ENCODE measurements at places on chromosomes 5 and 9.

DNA sequence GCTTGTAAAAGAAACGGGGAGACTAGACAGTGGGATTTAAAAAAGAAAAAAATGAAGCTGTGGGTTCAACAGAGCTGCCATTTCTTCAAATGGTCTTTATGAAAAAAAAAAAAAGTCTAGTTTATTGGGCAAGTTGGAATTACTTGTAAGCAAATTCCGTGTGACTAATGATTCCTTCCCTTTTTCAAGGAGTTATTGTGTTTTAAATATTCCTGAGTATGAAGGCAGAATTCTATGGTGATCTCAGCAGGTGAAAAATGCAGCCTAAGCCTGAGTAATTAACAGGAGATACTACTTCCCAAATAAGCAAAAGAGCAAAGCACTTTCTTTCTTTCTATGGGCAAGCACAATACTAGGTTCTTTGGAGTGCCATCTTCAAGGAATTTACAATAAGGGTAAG is 481.9 kb downstream of the ZNF608 start:
- DNase-seq: no peak

GRCh38 chr9:121658166-121658565 is 6.7 kb downstream of the DAB2IP start:
- DNase-seq: no peak

GRCh38 chr5:88741964-88742363 is 141.0 kb downstream of the MEF2C start:
- DNase-seq: no peak

- no peak for DNase-seq
Measured at GRCh38 chr9:131500939-131501541, 1.7 kb upstream of the POMT1 start.

DNA sequence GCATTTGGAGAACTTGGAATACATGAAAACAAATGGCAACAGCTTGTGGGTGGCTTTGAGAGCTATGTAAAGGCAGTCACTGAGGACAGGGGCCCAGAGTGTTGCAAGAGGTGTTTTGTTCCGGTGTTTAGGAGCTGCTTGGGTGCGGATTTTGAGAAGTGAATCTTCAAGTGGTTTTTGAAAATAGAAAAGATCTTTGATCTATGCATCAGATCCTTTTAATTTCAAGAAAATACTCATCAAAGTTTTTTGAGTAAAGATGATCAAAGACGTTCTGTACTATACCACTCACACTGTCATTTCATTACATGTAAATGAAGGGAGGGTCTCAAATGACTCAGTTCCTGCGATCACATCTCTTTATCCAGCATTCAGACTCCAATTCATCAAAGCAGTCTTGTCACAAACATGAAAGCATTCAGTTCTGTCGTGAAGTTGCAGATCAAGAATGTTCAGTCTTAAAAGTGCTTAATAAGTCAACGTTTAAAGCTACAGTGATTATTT is 112.5 kb downstream of the WDR41 start:
- no peak for DNase-seq

DNA sequence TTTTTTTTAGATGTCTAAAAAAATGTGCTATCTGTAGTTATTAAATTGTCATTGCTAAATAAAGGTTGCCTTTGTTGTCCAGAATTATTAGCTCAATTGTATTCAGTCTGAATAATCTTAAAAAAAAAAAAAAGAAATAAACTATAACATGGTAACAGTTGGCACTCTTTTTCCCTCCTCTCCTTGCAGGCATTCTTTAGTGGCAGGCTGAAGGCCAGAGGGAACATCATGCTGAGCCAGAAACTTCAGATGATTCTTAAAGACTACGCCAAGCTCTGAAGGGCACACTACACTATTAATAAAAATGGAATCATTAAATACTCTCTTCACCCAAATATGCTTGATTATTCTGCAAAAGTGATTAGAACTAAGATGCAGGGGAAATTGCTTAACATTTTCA is 87.6 kb upstream of the FAM170A start:
- DNase-seq: no peak

DNA sequence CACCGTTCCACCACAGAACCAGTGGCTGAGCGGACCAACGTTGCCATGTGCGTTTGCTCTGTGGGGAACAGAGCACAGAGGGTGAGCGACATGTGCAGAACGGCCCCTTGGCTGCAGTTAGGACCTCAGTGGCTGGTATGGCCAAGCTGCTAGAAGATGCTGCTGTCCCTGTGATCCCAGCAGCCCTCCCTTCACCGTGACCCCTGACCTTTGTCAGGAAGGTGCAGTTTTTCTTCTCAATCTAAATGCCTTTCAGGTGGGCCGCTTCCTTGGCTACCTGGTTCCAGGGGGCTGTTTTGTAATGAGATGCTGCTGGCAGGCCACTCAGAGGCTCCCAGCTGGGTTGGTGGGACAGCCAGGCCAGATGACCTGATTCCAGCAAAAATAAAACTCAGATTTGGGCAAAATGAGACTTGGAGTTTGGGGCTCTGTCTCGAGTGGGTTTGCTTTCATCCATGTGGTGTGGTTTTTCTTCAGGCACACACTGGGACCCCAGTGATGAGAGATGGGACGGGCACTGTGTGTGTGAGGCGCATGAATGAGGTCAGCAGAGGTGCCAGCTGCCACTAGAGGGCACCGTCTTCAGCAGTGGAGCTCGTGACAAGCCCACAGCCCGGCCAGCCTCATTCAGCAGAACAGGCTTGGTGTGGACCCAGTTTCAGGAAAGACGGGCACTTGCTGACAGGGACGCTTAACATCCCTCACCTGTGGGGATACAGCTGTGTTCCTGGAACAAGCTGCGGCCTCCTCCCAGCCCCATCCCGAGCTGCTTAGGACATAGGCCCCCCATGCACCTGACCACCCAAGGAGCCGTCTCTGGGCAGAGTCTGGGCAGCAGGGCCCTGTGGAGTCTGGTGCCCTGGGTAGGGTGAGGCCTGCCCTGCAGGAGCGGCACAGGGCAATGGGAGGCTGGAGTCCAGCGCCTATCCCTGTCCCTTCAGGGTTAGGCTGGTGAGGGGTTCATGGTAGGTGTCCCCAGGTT is 4.1 kb downstream of the MRPS2 start:
- DNase-seq: peak; percentile 62

DNA sequence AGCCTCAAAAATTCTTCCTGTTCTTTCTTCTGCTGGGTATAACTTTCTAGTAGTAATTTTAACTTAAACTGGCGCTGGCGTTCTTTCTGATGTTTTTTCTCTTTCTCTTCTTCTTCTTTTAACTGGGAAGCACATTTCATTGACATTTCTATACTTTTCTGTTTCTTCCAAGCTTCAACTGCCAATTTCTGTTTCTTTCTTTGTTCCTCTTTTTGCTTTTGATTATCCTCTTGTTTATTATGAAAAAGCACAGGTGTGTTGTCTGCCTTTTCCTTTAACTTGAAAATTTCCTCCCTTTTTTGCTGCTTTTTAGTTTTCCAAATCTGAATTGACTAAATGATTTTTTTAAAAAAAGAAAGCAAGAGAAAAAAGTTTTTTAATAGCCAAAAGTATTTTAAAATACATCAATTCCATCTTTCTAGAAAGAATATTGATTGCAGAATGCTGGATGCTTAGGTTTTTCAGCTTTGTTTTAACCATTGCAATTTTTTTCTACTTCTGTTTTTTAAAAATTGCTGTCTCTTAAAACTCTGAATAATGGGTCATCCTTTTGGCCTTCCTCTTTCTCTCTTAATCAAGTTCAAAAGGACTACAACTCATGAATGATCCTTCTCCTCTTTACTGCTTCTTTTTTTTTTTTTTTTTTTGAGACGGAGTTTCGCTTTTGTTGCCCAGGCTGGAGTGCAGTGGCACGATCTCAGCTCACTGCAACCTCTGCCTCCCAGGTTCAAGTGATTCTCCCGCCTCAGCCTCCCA is 8.8 kb upstream of the PGGT1B start:
- DNase-seq: no peak

- DNase-seq: no peak
Measured at GRCh38 chr5:133977858-133978257, 9.4 kb upstream of the C5orf15 start.

DNA sequence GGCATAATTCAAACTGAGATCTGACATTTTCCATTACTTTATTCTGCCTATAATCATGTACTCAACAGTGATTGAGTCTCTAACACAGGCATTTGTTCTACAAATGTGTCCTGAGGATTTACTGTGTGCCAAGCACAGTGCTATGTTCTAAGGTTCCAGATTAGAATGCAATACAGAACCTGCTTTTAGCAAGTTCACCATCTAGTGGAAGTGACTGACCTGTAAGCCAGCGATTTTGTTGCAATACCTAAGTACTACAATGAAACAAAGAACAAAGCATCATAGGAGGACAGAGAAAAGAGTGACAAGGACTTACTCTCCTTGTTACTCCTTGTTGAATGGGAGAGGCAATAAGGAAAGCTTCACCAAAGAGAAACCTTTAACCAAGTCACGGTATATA is 348.1 kb downstream of the ELAVL2 start:
- DNase-seq: no peak

GRCh38 chr5:152135827-152136226 is 211.2 kb upstream of the GLRA1 start:
- no peak for DNase-seq

DNA sequence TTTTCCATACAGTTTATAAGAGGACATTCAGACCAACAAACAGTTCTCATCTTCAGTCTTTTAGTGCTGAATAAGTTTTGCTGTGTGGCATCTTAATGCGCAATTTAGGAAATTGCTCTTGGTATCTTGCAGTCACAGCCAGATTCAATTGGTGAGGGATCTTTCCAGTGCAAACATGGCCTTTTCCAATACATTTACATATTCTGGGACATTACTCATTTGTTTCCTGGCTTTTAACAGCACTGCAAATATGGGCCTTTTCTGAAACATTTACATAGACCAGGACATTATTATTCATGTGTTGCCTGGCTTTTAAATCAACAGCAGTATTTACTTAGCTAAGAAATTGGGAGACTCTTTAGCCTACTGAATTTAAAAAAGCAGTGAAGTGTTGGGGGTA is 22.7 kb downstream of the ANKRD33B start:
- no peak for DNase-seq
